ENCODE measurements at places on chromosomes 5 and 9.

- no peak for DNase-seq
These were observed 61.6 kb downstream of the FNBP1 start for GRCh38 chr9:129981180-129981907.

DNA sequence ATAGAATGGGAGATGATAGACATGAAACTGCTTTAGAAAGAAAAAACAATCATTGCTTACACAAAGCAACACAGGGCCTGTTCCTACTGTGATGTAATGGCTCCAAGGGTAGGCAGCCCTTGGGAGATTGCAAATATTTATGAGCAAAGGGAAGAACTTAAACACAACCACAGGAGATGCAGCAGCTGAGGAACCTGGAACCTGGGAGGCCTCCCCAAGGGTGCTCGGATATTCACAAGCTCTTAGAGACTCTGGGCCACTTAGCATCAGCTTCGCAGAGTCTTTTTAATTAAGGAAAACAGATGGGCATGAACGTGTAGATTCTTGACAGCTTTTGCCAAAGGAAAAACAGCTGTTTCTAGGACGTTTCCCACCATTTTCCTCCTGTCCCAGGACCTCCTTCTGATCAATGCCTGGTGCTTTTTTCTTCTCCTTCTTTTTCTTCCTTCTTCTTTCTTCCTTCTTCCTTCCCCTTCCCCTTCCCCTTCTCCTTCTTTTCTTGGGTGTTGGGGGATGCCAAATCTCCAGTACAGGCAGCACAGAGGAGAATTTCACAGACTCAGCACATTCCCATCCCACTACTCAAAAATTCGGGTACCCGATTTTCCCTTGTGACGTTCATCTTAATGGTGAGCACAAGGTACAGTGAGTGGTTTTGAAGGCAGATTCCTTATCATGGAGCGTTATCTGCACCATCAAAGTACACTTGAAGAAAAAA lies 28.1 kb upstream of the TCF7 start:
- no peak for DNase-seq

GRCh38 chr5:86152988-86153560 lies 464.7 kb upstream of the COX7C start:
- no peak for DNase-seq

DNA sequence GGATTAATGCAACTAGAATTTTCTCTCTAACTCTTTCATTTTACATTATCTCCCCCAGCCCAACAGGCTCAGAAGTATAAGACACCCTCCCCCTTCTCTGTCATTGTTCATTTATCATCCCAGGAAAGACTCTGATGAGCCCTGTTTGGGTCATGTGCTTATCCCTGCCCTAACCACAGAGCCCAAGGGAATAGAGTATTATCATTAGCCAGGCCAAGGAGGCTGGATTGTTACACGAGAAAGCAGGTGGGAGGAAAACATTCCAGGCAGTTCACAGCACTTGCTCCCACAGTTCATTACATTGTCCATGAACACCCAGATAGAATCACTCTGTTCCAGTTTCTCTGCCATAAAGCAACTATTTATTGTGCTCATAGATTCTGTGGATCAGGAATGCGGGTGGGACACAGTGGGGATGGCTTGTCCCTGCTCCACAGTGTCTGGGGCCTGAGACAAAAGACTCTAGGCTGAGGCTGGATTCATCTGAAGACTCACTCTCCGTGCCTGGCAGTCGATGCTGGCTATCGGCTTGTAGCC lies 59.5 kb upstream of the TMEM215 start:
- DNase-seq = peak; percentile 9

- no peak for DNase-seq
These were observed 657.0 kb upstream of the WWC1 start for GRCh38 chr5:167634432-167634831.

DNA sequence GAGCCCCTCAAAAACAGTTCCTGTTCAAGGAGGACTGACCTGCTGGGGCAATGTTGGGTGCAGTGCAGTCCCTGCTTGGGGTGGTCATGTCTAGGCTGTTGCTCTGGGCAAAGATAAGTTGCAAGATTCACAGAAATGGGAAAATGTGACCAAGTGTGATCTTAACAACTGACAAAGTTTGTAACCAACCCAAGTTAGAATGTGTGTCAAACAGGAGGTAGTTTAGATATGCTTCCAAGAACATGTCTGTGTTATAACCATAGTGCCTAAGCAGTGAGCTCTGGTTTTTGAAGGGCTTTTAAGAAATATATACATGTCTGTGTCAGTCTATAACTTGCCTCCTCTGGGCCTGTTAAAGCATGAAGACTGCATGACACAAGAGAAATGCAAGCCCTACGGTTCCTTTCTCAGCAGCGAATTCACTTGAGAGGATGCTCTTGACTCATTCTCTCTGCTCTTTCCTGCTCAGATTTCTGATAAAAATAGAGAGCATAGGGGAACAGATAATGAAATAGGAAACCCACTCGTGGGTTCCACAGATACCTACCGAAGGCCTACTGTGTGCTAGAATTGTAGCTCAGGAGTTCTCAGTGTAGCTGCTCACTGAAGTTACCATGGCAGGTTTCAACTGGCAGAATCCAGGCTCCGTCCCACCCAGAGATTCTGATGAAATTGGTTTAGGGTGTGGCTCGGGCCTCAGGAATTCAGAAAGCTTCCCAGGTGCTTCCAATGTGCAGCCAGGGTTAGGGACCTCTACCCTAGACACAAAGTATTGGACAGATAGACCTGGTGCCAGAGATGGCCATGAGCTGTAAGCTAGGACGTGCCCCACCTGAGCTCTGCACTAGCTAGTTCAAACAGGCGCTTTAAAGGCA lies 52.4 kb downstream of the ARHGEF37 start:
- DNase-seq = no peak

DNA sequence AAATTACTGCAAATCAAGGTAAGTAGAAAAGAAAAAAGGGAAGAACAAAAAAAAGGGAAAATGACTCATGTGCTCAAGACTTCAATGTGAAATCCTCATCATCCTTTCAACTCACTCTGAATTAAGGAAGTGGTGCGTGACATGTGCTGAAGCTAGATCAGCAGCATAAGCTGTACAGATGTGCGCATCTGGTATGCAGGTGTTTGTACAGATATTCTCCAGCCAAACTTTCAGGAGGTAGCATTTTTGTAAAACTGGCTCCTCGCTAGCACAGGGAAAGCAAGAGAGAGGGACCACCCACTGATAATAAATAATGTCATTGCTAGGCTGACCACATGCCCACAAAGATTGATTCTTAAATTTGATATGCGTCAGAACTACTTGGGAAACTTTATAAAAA lies 253.9 kb upstream of the RGMB start:
- no peak for DNase-seq

- DNase-seq = no peak
These were observed 32.1 kb upstream of the SELENOP start for GRCh38 chr5:42843675-42844292.

GRCh38 chr9:7561527-7562080 lies 238.0 kb downstream of the DMAC1 start:
- DNase-seq = no peak

DNA sequence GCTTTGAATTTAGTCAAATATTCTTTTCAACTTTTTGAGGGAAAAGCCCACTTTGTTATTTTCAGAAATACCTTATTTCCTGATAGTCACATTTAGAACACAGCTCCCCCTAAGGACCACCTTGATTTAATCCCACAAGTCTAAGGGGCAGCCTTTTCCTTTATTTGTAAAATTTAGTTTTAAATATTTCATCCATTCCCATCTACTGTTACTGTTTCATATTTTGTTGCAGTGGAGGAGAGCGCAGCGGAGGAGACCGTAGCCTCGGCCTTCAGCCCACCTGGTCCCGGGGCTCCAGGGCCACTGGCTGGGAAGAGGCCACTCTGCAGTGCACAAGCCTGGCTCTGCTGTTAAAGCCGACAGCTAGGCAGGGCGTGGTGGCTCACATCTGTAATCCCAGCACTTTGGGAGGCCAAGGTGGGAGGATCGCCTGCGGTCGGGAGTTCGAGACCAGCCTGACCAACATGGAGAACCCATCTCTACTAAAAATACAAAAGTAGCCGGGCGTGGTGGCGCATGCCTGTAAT lies 19.6 kb downstream of the LPCAT1 start:
- DNase-seq = no peak

DNA sequence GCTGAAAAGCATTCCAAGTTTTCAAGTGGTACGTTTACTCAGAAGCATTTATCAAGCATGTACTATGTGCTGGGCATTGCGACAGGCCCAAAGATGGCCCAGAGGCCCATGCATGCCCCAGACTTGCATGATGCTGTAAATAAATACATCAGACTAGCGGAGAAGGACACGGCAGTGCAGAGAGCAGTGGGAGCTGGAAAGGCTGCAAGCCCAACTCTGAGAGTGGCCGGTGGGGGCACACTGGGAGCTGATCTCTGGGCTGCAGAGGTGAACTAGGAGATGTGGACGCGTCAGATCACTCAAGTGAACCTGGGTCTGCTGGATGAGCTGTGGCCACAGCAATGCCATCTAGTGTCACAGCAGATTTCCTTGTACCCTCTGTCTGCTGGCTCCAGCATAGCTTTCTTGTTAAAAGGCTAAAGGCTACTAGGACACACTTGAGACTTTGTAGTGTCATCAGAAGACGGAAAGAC lies 246.9 kb downstream of the FANCC start:
- no peak for DNase-seq

DNA sequence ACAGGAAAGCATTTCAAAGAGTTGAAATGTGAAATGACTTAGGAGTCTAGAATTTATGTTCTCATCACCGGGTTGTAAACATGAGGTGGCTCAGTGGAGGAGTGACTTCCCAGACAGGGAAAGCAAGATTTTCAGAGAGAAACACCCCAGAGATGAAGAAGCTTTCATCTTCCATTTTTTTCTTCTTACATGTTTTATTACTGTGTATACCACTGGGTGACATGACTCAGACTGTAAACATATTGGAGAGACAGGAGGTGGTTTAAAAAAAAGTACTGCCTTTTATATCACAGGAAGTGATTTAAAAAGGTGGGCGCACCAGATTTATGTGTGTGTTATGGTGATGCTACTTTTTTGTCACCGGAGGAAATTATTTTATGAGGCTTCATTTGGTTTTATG lies 209.1 kb upstream of the TUT7 start:
- DNase-seq = no peak

DNA sequence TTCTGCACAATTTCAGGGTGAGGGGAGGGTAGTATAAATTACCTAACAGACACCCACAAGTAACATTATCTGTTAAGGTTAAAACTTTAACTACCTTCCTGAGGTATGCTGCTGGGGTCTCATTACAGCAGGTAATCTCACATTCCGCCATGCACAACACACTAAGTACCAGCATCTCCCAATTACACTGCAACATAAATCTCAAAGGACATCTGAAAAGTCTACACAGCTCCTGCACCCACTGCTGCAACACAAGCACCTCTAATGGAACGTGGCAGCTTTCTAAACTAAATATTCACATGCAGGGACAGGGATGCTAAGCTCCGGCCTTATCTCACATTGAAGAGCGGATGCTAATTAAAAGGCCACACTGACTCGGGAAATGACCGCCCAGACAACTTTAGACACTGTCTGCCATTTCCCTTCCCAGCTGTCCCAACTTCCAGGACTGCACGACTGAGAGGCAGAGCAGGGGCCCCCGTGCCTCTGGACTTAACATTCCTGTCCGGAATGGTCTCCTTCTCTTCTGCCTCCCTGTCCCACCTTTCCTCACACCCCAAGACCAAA lies 45.9 kb downstream of the PSMB7 start:
- no peak for DNase-seq

DNA sequence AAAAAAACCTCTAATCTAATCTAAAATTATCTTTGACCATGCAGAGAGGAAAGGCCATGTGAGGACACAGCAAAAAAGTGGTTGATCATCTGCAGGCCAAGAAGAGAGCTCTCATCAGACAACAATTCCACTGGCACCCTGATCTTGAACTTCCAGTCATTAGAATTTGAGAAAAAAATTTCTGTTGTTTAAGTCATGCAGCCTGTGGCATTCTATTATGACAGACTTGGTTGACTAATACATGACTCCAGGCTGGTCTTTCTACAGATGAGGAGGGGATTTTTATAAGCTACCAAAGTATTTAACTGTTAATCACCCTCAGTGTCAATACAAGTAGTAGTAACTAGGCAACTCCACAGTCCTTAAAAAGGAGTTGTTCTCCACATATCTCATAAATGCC lies 358.5 kb upstream of the RGMB start:
- DNase-seq = no peak

- no peak for DNase-seq
These were observed 556.5 kb upstream of the SEMA6A start for GRCh38 chr5:117131048-117131679.

DNA sequence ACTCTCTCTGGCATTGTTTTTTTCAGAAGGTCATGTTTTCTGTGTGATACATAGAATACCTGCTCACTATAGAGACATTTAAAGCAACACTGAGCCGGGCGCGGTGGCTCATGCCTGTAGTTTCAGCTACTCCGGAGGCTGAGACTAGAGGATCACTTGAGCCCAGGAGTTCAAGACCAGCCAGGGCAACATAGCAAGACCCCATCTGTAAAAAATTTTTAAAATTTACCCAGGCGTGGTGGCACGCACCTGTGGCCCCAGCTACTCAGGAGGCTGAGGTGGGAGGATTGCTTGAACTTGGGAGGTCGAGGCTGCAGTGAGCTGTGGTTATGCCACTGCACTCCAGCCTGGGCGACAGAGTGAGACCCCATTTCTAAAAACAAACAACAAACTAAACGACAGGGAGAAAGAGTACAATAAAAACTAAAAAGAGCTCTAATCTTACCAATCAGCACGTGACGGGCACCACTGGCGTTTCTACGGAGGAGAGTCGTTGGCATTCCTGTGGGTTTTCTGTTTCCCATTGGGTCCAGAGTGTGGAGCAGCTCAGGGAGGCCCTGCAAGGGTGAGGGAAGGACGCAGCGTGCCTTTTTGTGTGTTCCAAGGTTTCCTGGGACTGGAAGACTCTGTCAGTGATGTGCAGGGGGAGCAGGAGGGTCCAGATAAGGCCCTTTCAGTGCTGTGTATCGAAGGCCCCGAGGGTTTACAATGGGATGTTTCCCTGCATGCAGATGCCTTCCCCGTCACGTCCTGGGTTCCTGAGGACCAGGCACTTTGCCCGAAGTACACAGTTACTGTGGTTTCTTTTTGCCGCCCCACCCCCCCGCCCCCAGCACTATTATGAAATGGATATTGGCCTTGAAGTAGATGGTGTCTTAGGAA lies 7.2 kb upstream of the RNU6ATAC start:
- DNase-seq = no peak

DNA sequence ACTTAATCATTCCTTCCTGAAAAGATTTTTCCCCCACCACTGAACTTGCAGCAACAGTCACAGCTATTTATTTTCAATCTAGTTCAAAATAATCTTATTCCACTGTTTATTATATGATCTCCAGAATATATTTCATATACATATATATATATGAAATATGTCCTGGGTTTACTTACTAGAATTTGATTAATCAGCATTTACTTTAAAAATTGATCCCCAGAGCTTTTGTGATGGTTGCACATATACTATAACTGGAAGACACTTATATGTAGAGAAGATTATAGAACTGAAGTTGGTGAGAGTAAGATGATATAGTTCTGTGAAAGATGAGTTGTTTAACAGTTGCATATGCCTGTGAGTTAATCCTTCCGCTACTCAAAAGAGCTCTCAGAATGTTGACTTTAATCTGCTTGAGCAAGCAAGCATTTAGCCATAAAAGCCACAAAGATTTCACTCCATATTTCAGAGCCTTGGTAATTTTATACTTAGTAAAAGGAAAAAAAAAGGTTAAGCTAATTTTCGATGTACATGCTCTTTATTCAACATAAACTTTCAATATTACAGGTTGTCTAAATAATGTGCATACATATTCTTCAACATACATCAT lies 399.3 kb upstream of the CDH9 start:
- no peak for DNase-seq
